ENCODE measurements at places on chromosomes 12 and 14.

DNA sequence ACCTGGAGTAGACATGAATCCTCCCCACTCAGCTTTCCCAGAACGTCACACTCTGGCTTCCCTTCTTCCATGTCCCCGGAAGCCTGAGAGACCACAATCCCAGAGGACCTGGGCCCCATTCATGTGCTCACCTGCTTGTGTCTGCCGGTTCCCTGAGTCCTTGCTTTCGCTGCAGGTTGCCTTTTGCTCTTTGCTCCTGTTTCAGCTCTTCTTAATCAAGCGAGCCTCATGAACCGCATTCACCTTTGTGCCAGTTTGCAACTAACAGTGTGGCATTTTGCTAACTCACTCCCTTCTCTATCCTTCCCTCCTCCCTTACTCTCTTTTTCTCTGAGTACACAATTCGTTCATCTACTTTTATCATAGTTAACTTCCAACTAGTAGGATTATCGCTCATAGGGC, 23.1 kb downstream of the ENTPD5 start:
- no peak for DNase-seq

DNA sequence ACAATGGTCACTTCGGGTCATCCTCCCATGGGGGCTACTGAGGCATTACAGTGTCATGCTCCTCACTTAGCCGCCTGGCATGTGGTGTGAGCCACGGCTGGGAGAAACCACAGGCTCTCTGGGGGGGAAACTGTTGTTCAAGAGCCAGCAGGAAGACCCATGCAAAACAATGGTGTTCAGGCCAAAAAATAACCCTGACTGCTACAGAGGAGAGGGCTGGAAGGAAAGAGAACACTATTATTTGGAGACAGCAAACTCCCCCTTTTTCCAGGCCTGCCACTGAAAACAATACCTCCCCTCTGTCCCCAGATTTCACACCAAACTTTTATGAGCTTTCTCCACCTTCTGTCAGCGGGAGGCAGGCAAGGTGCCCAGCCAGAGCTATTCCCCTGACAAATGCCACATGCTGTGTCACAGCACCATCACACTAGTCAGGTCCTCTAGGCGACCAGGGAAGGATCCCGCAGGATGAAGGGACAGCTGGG, 83.7 kb downstream of the CHGA start:
- peak; percentile 53 for DNase-seq

GRCh38 chr12:102167821-102168604, 29.6 kb downstream of the PMCH start:
- DNase-seq, result peak; percentile 23

DNA sequence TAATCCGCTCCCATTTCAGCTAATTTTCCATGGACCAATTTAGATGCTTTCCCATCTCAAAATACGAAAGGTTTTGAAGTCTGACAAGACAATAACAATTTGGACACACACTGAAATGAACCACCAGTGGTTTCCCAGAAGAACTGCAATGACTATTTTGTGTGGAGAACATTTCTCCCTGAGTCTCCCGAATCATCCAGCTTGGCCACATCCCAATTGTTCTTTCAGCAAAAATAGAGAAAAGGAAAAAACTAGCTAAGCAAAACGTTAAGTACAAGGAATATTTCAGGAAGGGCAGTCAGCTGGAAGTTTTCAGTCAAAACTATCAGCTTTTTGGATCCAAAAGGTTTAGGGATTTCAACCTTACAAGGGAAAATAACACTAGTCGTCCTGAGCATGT, 390.6 kb downstream of the KCNH5 start:
- DNase-seq, result peak; percentile 23
